Femur (tissue), 1 donor: ENCODE measurements at places on chromosomes 2 and 18.

GRCh38 chr18:67510831-67511230 lies 5.7 kb downstream of the DSEL start:
- no peak for DNase-seq

- no peak for DNase-seq
These were observed at the start of gene VIT for GRCh38 chr2:36696533-36696932. Gene VIT, plus strand, starts transcription at chr2:36696707. Its CDS starts 19,664 bp downstream, at chr2:36716371.

DNA sequence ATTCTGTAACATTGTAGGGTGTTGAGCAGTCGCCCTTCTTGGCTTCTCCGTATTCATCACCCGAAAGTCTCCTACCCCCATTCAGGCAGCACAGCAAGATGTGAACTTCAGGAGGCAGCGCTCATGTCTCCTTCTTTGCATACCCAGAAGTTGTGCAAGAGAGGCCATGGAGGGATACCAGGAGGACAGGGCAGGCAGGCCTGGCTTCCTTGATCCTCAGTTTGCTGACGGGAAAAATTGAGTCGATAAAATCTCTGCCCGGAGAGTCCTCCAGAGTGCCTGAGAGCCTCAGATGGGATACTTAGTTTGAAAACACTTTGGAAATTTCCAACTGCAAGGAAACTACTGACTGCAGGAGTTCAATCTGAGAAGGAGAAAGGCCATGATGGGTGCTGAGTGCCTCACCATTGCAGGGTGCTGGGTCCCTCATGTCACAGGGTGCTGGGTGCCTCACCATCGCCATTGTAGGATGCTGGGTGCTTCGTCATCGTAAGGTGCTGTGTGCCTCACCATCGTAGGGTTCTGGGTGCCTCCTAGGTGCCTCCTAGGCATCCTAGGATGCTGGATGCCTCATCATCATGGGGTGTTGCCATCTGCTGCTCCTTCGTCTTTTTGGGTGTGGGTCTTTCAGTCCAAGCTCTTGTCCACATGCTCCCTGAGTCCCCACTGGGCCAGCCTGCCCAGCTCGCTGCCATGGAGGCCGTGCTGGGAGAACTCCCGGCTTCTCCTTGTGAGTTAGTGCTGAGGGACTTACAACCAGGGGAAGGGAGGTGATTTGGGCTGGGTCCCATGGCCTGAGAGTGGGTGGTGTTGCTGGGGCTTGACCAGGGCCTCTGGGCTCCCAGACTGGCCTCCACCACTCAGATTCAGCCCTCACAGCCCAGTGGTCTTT lies 162.4 kb downstream of the DDX1 start:
- DNase-seq: no peak

GRCh38 chr18:54440292-54440691 lies 82.6 kb downstream of the C18orf54 start:
- DNase-seq: peak; percentile 25

DNA sequence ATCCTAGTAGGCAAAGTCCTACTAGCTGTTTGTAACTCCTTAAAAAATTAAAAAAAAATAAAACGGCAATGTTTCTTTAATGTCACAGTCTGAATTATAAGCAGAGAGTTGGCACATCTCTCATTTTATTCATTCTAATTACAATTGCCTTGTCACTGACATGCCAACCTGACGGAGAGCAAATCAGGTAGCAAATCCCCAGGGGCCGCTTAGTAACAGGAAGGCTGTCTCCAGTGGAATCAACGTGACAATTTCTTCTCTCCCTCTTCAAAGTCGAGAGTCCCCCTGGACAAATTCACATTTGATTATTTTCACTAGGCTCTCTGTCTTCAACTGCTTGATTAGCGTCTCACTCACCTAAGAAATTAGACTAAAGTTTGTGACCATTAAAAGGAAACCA lies 1598.9 kb upstream of the PIK3C3 start:
- no peak for DNase-seq

DNA sequence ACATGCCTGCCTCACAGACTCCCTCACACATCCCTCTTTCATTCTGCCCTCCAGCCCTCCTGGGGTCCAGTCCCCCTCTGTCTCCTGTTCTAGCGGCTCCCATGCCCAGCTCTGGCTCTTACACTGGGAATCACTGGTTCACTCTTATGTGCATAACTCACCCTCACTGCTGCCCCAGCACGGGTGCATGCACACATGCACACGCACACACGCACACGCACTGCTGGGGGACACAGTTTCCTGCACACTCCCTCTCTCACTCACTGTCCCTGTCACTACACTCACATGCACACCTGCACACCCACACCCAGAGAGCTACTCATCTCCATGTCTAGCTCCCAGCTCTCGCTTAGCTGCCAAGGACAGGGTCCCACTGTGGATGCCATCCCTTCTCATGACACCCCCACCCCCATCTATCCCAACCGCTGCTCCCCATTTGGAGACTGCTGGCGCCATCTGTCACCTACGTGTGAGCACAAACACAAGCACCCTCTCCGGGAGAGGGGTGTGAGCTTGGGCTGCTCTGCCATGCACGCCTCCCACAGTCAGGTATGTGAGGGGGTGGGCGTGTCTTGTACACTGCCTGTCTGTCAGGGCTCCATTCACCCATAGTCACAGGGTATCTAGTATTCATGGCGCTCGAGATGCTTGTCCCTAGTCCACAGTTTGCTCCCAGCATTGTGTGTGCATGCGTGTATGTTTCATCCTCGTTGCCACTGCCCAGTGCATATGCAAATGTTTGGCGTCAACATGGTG lies 1.8 kb downstream of the ASIC4 start:
- DNase-seq: no peak

DNA sequence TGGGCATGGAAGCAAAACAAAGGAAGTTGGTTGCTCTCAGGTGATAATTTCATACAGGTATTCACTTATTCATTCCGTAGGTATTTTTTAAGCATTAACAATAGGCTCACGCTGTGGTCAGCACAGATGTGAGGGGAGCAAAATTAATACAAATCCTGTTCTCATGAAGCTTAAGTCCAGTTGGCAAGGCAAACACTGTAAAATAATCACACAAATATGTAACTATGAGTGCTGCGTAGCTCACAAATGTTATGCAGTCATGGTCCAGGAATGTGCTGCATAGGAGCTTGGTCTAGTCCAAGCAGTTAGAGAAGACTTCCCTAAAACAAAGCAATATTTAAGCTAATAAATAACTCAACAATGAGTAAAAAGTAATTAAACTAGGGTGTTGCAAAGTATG lies 23.9 kb downstream of the SP5 start:
- no peak for DNase-seq

DNA sequence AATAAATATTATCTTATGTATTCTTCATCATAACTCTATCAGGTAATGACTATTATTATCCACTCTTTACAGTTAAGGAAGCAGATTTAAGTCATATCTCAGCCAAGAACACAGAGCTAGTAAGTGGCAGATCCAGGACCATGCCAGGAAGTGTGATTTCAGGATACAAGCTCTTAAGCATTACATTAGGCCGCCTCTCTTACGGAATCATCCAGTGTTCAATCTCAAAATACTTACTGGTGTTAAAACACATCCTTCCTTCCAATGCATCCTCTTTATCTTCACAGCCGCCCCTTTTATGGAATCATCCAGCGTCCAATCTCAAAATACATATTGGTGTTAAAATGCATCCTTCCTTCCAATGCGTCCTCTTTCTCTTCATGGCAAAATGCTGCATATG lies 14.7 kb upstream of the RGPD4 start:
- DNase-seq: no peak

GRCh38 chr18:58991167-58991798 lies 126.6 kb downstream of the ZNF532 start:
- DNase-seq: no peak

GRCh38 chr2:126792993-126793392 lies 105.7 kb upstream of the TEX51 start:
- no peak for DNase-seq

DNA sequence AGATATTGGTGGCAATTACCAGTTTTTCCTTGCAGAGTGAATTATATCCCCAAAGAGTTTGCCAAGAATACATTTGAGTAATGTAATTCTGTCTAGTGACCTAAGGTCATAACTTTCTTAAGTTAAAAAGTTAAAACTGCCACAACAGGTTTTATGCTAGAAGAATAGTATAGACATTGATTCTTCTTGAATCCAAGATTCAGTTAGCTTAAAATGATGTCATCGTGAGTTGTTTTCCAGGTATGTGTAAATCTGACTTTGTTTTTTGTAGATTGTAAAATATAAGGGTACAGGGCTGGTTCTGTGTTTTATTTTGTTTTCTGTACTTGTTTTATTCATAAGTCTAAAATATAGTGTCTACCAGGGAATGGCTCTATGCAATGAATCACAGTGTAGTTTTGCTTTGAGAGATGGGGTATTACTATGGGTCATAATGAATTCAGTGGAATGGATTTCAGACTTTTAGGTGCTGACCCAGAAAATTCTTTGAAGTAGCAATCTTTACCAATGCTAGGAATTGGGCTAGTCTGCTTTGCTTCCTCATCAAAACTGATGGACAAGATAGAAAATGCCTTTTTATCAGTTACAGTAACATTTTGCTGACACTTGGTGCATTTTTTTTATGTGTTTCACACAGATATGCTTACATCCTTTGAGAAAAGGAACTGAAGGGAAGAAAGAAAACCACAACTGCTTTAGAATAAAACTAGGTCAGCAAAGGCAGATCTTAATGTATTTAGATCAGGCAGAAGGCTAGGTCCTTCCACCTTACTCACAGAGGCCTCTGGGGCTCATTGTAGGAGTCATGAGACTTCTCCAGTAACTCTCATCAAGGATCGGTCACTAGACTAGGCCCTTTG lies 20.8 kb upstream of the MGAT5 start:
- no peak for DNase-seq

DNA sequence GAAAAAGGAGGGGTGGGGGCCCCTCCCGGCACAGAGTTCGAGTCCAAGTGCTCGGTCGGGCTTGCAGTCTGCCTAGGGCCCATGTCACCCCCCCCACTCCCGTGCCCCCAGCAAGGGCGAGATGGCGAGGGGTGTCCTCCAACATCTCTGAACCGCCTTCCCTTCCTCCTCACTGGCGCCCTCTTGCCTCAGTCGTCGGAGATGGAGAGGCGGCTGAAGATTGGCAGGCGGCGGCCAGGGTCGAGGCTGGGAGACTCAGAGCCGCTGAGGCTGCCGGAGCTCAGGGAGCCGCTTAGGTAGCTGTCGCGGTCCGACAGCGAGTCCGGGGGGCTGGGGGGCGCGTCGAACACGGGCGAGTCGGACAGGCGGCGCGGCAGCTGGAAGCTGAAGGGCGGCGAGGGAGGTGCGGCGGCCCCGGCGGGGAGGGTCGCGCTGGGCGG lies 2.3 kb downstream of the ZFP36L2 start:
- DNase-seq: peak; percentile 84

GRCh38 chr2:223758131-223758840 lies 79.1 kb downstream of the AP1S3 start:
- DNase-seq: no peak

- no peak for DNase-seq
These were observed 60.1 kb upstream of the CAPN13 start for GRCh38 chr2:30867385-30867784.

DNA sequence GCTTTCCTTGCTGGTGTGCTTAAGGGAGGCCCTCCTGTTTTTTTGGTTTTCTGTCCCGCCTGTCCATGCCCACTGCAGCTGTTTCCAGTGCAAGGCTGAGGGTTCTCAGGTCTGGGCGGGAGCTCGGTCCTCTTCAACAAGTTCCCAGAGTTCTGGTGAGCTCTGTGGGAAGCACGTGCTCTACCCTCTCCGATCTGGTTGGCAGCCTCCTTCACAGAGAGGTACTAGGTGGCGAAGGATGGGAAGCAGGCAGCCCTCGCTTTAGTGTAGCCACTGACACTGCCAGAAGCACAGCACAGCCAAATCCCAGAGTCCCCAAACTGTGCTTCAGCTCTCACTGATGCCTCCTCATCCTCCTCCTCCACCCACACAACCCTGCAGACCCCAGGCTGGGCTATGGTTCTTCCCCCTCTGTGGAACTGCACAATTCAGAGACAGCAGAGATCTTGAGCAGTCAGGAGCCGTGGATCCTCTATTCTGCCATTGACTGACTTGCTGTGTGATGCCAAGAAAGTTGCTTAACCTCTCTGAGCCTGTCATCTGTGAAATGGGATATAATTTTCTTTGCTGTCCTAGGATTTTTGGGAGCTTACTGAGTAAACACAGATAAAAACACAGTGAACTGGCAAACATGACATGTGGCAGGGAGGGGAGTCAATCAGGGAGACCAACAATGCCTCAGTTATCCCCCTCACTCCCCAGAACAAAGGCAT lies 157.3 kb downstream of the MSH2 start:
- DNase-seq: no peak

GRCh38 chr2:64696636-64697035 lies 42.9 kb upstream of the SERTAD2 start:
- no peak for DNase-seq

DNA sequence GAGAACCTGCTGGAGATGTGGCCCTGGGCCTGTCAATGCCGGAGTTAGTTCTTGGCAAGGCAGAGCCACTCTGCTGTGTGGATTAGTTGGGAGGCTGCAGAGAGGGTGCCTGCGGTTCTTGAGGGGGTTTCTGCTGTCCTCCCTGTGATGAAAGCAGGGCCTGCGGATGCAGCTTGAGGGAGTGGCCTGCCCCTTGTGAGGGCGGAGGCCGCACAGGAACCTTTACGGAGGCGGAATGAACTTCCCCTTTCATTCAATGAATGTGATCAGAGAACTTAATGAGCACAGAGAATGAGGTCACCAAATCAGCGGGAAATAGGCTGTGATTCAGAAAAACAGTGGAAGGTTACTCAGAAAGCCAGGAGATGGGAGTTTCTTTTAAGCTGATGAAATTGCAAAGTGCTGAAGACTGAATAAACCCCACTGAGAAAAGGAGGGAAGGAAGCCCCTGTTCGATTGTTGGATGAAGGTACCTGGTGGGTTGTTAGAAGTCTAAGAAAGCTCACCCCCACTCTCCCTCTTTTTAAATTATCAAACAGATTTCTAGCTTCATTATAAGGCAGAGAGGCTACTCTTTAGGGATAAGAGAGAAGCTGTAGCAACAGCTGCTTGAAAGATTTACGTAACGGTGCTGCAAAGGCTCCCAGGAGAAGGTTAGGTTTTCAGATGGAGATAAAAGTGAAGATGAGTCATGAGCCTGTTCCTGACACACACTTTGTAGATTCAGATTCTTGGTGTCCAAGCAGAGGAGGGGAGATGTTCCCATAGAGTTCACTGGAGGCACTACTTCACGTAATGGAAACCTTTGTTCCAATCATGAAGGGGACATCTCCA lies 47.4 kb downstream of the VWA3B start:
- peak; percentile 48 for DNase-seq
